ENCODE measurements at places on chromosomes 12 and 14.
A peak's percentile ranks its signal among the peaks of the same experiment; 100 is the strongest.

GRCh38 chr12:123382684-123383083 is 1.2 kb upstream of the KMT5A start:
- DNase-seq, result no peak

- peak; percentile 95 for DNase-seq
Measured at GRCh38 chr12:122646517-122647217, 56.5 kb downstream of the HCAR2 start.

GRCh38 chr14:43204816-43205215 is 1302.3 kb downstream of the FSCB start:
- DNase-seq, result no peak

GRCh38 chr14:28143316-28143715 is 623.3 kb upstream of the FOXG1 start:
- DNase-seq, result no peak

DNA sequence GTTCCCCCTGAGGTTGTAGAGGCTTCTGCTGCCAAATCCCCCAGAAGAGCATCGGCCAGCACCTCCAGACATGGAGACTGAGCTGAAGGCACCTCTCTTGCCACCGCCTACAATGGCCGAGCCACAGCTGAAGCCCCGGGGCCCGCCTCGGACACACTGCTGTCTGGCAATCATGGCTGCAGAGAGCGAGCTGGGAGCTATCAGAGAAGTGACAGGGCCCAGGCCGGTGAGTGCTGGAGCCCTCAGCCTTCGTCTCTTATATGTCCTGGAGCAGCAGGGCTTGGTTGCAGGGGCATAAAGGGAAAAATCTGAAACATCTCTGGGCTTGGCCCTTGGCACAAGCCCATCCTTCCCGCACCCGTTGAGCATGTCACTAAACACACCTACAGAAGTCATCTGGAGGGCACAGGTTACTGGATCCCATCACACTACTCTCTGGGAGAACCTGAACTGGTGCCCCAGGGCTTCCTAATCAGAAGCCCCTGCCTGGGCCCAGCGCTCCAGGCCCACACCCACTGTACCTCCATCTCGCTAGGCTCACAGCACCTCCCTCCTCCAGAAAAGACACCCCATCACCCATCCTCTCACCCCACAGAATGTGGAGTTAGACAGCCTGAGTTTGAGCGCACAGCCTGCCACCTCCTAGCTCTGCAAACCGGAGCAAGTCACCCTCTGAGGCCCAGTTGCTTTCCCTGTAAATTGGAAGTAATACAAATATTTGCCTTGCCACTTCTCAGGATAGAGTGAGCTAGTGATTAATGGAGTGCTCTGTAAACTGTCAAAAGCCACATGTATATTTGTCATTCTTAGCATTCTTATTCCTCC is at the start of gene KRT4:
Gene KRT4 (minus strand): TSS at position 232 of the 825 bp plus-strand sequence. CDS start 58 bp downstream, at position 174.
- DNase-seq, result no peak

GRCh38 chr14:86310611-86311010 is 780.7 kb downstream of the FLRT2 start:
- DNase-seq, result no peak

Data from HL-60 (cell line).